ENCODE measurements at places on chromosomes 7 and 10.

GRCh38 chr7:1325646-1326510 lies 93.2 kb downstream of the UNCX start:
- DNase-seq: no peak

DNA sequence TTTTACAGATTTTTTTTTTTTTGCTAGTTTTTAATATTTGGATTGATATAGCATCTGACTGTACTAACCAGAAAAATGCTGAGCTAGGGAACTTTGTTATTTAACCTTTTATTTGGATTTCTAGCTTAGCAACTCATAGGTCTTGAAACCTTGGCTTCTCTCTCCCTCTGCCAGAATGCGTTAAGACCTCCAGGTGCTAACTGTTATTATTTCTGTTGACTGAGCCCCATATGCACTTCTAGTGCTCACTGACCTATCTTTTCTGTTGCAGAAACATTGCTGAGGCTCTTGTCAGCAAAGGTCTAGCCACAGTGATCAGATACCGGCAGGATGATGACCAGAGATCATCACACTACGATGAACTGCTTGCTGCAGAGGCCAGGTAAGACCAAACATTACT lies 143.6 kb downstream of the LRRC4 start:
- no peak for DNase-seq

DNA sequence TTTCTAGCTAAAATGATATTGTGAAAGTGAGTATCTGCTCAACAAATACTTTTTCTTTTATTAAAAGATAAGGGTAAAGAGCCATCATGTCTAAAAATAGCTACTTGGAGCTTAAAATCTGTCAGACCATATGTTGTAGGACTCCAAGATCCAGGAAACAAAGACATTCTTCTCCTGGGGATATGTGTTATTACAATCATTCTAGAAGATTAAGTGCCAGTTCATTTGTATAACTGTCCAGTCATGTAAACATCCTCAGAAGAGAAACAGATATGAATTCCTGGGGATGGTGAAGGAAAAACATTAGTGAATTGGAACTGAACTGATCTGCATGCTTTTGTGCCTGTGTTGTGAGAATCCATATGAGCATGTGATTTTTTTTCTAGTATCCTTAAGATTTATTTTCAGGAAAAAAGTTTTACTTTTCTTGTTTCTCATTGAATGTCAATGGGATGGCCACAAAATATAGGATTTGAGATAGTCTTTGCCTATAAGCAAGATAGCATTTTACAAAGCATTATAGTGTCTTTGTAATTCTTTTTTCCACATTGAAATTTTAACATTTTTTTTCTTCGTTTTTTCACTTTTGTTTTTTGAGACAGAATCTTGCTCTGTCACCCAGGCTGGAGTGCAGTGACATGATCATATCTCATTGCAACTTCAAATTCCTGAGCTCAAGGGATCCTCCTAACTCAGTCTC lies 14.4 kb upstream of the MTERF1 start:
- no peak for DNase-seq

DNA sequence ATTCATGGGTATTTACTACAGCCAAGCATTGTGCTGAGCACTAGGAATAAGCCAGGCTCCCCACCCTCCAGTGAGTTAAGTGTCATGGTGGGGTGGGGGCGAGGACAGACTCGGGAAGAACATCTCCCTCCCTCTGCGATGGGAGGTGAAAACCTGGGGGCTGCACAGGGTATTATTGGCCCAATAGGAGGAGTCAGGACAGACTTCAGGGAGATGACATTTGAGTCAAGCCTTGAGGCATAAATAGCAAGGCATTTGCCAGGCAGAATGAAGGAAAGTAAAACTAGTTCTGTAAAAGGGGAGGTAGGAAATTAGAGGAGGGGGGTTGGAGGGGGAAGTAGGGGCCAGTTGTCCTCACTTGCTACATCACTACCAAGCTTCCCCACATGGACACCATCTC lies 18.9 kb downstream of the NKX2-3 start:
- DNase-seq: no peak

DNA sequence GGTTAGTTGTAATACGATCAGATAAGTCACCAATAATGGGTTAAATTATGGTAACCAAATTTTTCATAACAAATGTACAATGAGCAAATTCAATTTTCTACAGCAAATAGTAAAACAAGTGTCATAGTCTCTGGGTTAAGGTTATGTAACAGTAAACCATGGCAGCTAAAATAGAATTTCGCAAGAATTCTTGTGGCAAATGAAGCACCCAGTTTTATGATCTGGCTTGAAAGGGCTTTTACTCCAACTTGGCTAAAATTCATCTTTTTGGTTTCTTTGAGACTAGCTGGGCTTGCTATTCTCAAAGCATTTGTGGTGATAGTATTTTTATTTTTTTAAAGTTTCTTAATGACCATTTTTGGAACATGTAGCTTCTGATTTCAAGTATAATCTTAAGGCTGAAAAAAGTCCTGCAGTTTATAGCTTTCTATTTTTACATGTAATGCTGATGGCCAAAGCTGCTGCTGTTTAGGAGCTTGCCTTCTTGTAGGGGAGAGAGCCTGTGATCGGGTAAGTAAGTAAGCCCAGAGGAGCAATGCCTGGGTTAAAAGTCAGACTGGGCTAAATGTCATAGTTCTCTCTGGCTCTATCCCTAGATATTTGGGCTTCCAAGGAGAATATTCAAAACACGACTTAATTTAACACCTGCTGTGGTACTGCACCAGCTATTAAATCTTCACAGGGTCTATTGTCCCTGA lies 55.5 kb upstream of the SYPL1 start:
- no peak for DNase-seq

GRCh38 chr7:157825325-157825724 lies 488.5 kb downstream of the DNAJB6 start:
- no peak for DNase-seq

DNA sequence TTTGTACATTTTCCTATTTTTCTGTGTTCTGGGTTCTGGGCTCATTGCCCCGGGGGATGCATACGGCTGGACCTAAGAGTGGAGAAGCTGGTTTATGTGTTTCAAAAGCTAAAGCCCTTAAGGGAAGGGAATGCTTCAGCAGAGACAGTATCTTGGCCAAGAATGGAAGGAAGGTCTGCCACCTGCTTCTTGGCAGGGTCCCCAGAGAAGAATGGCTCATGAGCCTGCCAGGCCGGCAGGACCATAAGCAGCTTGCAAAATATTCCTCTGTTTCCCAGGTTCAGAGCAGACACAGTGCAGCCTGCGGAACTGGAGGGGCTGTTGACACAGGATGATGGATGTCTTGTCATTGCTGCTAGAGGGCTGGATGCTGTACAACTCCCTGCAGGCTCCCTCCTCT lies 7.8 kb upstream of the ABHD11 start:
- DNase-seq: peak; percentile 82

DNA sequence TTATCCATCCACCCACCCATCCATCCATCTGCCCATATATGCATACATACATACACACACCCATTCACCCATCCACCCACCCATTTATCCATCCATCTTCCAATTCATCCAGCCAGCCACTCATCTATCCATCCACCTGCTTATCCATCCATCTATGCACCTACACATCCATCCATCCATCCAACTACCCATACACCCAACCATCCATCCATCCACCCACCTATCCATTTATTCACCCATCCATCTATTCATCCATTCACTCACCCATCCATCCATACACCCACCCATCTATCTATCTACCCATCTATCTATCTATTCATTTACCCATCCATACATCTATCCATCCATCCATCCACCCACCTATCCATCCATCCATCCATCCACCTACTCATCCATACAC lies 17.3 kb downstream of the TMEM72 start:
- no peak for DNase-seq

DNA sequence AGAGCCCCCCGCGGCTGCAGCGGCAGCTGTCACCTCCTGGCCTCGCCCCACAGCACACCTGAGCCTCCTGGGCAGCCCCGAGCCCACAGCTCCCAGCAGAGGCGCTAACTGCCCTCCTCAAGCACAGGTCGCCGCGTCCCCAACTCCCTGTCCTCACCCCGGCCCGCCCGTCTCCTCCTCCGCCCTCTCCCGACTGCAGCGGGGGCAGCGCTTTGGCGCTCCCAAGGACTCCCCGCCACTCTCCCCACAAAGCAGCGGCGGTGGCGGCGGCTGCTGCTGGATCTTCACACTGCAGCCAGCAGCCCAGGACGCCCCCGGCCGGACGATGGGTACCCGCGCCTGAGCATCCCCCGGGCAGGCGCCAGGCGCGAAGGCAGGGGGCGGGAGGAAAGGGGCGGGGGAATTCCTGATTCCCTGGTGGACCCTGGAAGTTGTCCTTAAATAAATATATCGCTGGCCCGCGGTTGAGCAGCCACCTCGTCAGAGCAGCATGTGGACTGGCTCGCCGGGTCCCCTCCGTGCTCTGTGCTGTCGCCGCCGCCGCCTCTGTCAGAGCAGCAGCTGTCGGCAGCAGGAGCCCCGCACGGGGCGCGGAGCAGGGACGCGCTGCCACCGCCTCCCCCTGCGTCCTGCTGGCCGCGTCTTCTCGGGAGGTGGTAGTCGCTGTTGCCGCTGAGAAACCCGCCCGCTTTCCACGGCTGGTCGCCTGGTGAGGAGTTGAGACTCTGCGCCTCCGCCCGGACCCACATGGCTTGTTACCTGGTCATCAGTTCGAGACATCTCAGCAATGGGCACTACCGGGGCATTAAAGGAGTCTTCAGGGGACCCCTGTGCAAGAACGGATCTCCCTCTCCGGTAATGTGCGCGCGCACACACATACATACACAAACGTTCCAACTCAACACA lies at the start of gene ZNF804B:
Gene ZNF804B, plus strand, starts transcription at position 471 of the 906 bp plus-strand sequence. Its CDS starts 277 bp downstream, at position 748.
- DNase-seq: no peak

GRCh38 chr10:129710510-129710847 lies 243.4 kb downstream of the MGMT start:
- no peak for DNase-seq

GRCh38 chr7:156680281-156680680 lies 39.7 kb downstream of the RNF32 start:
- no peak for DNase-seq

DNA sequence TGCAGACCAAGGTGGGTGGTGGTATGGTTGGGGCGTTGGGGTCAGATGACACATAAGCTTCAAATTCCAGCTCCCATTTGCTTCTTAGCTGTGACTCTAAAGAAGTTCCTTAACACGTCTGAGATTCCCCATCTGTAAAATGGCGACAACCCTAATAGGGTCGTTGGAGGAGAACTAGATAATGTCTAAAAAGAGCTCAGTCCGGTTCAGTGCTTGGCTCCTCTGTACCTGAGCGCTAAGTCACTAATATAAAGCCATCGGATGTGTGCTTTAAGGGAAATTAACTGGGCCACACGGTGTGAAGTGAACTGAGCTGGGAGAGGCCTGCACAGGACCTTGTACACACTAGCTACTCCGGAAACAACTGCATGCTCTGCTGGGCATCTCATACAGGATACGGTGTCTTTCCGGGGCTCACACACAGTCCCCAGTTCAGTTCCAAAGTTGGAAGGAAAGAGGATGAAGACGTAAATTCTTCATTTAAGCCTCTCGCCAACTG lies 476 bp upstream of the ZFYVE27 start:
- no peak for DNase-seq

- DNase-seq: no peak
Observed at GRCh38 chr7:55240418-55241142, 124.6 kb upstream of the LANCL2 start.

GRCh38 chr7:77426052-77426404 lies 9.9 kb upstream of the GSAP start:
- no peak for DNase-seq

GRCh38 chr10:74836877-74837276 lies 10.5 kb downstream of the KAT6B start:
- DNase-seq: no peak

DNA sequence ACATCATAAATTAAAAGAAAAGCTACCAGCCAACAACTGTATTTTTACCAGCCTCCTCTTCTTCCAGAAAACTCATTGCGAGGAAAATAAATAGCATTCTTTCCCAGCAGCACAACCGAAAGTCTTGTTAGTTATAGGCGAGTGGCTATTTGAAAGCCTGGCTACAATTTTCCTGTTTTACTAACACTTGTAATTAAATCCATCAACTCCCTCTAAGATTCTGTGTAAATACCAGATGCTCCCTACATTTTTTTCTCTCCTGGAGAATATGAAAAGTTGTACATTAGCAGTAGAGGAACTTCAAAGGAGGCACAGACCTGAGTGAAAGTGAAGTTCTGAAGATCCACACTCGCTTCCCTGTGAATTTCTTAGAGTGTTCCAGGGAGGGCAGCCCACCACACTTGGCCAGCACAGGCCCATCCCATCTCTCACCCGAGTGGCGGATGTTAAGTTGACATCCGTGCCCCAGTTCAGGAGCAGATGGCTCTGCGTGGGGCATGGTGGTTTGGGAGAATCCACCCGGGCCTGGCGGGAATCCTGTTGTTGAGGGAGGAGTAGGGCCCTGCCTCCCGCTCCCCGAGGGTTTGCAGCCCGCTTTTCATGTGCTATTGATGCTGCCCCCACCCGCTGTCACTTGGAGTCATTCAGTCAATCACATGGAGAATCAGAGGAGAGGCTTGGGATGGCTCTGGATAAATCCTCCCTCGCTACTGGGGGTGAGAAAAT lies 451.0 kb upstream of the GALNT17 start:
- no peak for DNase-seq

GRCh38 chr10:101011517-101012423 lies 12.2 kb downstream of the LZTS2 start:
- DNase-seq: no peak

DNA sequence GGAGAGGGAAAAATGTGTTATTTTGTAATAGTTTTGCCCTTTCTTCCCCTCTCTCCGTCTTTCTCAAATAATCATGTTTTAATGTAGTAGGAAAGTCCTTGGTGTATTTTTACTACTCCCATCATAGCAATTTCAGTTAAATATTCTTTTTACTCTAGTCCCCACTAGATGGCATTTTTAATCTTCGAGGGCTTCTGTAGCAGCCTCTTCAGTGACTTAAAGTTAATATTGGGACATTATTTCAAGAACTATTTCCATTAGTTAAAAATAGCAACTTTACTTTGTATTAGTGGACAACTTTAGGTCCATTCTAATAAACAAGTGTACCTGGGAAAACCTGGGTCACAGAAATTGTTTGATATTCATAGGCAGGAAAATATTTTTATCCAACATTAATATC lies 23.0 kb downstream of the EDRF1 start:
- no peak for DNase-seq

DNA sequence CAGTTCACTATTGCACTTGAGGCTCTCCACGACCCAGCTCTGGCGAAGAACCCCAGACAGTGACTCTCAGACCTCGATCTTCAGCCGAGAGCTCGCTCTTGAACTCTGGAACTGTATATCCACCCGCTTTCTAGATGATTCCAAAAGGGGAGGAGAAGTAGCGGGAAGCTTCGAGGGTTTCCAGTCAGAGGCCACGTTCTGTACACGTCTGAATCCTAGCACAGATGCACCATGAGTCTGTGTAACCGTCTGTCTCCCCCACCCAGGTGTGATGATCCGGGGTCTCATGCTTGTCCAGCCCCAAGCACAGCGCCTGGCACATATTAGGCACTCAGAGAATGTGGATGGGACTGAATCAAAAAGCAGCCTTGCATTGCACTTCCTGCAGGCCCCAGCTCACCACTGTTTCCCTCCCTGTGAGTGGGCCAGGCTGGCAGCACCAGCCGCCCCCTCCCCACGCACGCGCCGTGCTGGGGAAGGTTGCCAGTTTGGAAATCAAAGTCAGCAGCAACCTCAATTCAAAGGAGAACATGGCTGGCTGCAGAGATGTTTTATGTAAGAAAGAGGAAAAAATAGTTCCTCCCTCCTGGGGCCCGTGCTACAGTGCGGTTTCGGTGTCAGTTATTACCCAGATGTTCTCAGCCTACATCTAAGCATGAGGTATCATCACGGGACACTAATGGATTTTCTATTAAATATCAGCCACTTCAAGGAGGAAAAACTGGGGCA lies 5.7 kb downstream of the GRID2IP start:
- DNase-seq: no peak

Data from PC-9 (cell line).